ENCODE measurements at places on chromosomes 2 and 18.

DNA sequence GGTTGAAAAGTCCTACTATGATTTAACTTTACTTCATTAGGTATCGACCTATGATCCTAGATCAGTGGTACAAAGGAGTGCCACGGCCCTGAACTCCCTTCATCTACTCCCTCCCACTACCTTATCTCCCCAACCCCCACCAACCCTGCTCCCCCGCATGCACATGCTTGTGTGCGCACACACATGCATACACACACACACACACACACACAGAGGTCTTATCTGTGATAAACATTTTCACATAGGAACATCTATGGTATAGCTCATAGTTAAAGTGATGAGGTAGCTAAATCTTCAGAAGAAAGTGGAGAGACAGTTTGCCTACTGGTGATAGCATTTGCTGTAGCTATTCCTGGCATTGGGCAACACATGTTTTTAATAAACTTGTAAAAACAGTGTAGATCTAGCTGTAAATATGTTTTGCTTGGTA lies 471.3 kb downstream of the ZEB2 start:
- DNase-seq: no peak

DNA sequence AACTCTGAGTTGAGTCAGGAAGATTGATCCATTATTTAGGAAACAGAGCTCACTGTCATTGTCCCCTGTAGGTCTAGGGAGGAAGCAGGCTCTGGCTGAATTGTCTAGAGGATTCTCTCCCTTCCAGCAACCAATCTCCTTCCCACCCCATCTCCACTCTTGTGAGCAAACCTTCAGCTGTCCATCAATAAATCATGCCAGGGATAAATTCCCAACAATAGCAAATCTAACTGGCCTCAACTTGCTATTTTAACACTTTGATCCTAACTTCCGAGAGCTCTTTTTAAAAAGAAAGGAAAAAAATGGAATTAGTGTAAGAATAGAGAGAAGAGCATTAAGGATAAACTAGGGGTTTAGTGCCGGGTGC lies 53.5 kb downstream of the ATP8B1 start:
- no peak for DNase-seq

- DNase-seq: no peak
These were observed 66.4 kb downstream of the DCDC2C start for GRCh38 chr2:3769766-3770165.

- no peak for DNase-seq
These were observed 51.0 kb downstream of the WDR33 start for GRCh38 chr2:127759931-127760330.

GRCh38 chr18:75503615-75504014 lies 76.1 kb upstream of the SMIM21 start:
- DNase-seq: no peak

DNA sequence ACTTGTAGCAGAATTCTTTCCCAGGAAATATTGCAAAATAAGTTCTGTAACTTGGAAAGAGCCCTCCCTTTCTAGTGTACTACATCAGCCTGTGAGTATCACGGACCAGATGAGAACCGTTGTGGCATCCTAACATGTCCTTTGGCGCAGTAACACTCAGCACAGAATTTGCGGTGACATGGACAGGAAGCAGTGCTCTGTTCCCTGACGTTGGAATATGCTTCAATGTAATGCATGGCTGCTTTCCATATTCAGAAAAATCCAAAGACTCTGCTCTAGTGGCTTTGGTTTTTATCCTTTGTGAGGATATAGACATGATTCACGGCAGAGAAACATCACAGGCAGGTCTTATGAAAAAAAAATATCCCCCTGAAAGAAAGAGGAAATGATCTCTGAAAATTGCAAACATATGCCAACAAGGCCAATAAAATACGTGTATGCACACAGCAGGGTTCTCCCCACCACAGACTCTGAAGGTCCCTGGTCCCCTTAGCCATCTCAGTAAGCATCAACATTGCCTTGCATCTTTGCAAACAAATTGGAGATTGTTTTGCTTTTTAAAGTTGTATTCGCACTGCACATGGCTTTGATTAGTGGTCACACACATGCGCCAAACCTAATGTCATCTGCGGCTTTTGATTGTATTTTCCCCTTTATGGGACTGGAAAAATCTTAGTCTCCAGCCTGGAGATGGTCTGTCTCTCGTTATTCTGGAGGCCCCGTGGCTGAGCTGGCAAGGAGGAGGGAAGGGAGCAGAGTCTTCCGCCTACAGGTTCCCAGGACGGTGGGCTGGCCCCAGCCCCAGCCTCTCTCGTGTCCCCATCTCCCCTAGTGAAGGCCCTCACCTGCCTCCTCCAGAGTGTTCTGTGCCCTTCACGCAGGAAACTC lies 122.9 kb downstream of the COPS8 start:
- no peak for DNase-seq

GRCh38 chr18:52615943-52616342 lies 275.9 kb downstream of the DCC start:
- no peak for DNase-seq

- DNase-seq: no peak
These were observed 8.0 kb upstream of the SESTD1 start for GRCh38 chr2:179272406-179273192.

GRCh38 chr2:239714116-239714515 lies 311.0 kb downstream of the NDUFA10 start:
- no peak for DNase-seq

GRCh38 chr2:135985826-135986393 lies 484 bp upstream of the DARS1 start:
- no peak for DNase-seq

DNA sequence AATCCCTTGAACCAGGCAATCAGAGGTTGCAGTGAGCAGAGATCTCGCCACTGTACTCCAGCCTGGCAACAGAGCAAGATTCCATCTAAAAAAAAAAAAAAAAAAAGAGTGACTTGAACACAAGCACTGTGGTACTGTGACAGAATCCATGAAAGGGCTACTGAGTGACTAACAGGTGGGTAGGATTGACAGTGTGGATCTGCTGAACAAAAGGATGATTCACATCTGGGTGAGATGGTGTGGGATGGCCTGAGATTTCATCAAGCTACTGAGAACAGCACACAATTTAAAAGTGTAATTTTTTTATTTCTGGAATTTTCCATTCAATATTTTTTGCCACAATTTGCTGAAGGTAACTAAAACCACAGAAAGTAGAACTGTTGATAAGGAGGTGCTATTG lies 13.3 kb upstream of the SP3 start:
- DNase-seq: no peak

DNA sequence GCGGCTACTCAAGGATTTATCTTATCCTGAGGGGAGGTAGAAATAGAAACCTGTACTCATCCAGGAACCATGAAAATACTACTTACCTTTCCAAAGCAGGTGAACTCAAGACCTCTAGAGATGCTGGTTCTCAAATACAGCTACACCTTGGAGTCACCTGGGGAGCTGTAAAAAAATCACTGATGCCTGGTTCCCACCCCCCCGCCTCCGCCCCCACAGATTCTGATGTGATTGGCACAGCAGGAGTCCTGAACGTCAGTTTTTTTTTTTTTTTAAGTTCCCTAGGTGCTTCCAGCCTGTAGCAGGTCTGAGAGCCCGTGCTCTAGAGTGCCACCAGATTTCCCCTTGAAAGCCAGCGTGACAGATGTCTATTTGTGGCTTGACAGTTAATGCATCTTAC lies 113.6 kb downstream of the MRO start:
- peak; percentile 27 for DNase-seq

DNA sequence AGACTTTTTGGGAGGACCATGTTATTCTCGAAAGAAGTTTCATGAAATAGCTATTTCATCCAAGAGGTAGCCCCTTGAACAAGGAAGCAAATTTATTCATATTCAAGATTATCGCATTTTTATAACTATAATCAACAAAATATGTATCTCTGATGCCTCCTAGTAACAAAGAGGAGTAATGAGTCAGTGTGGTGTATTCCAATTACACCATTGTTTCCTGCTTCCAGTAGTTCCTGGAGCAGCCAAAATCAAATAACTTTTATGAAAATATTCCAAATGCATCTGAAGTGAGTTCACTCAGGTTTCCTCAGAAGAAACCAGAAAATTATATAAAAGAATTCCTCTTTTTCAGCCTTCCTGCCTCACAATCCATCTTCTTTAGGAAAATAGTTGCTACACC lies 43.0 kb downstream of the ANKRD36B start:
- DNase-seq: no peak

GRCh38 chr2:238358769-238359168 lies 38.5 kb downstream of the TRAF3IP1 start:
- DNase-seq: no peak

DNA sequence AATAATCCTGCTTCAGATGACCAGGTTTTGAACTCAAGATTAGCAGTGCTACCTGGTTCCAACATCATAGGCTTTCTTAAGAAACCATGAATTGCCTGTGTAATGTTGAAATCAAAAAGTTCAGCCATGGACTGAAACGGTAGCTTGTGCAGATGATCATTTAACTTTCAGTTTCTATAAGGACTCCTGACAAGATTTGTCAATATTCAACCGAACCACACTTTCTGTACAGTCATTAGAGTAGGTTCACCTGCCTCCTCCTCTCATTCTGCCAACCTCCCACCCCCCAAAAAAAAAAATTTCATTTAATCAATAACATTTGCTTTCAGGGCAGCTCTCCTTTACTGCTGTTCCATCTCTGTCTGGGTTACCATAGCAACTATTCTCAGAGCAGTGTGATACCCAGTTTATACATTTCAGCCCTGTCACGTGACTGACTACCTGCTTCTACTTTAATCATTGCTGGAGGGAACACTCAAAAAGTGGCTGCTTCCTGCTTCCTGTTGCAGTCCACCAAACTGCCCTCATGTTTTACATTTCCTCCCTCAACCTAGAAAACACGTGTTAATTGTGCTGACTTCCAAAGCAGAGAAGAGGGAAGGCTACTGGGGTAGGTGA lies 275.5 kb downstream of the SS18 start:
- no peak for DNase-seq

GRCh38 chr2:37934591-37935513 lies 9.8 kb downstream of the RMDN2 start:
- DNase-seq: no peak

GRCh38 chr2:70431716-70432347 lies 121.8 kb downstream of the TGFA start:
- no peak for DNase-seq

DNA sequence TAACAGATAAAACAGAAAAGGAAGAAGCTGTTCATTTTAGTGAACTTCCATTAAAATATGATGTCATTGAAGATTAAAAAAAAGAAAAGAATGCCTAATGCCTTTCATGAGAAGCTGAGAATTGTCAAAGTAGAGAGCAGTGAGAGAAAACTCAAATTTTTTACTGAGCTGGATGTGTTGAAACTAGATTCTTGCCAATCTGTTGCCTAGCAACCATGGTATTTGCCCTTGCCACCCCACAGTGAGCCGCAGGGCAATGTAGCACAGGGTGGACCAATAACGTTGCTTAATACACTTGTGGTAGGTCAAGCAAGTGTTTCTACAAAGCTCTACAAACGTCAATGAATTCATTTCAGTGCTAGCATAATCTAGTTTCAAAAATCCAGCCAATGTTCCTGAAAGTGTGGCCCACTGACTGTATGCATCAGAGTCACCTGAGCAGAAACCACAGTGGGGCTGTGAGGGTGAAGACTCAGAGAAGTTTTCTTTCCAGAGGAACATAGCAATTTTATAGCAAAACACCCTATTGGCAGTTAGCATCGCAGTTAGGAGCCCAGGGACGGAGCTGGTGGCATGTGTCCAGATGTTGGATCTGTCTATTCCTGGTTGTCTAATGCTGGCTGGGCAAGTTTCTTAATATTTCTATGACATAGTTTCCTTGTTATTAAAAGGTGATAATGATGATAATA lies 132.2 kb downstream of the DOCK10 start:
- DNase-seq: no peak

DNA sequence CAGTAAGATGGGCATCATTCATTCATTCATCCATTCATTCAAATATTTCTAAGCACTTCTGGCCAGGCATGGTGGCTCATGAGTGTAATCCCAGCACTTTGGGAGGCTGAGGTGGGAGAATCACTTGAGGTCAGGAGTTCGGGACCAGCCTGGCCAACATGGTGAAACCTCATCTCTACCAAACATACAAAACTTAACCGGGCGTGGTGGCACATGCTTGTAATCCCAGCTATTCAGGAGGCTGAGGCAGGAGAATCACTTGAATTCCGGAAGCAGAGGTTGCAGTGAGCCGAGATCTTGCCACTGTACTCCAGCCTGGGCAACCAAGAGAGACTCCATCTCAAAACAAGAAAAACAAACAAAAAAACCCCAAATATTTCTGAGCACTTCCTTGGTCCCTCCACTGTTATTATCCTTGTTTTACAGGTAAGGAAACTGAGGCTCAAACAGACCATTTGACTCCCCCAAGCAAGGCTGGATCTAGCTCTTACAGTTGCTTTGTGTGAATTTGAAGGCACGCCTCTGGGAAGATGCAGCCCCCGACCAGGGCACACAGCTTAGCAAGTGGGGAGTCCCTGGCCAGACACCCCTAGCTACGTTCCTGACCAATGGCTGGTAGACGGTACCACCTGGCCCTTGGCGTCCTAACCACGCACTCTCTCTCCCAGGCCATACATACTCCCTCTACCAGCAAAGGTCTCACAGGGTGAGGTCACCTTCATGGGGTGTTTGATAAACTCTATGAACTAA lies 50.6 kb upstream of the ODC1 start:
- DNase-seq: no peak

GRCh38 chr2:133484106-133484505 lies 84.2 kb downstream of the NCKAP5 start:
- no peak for DNase-seq

DNA sequence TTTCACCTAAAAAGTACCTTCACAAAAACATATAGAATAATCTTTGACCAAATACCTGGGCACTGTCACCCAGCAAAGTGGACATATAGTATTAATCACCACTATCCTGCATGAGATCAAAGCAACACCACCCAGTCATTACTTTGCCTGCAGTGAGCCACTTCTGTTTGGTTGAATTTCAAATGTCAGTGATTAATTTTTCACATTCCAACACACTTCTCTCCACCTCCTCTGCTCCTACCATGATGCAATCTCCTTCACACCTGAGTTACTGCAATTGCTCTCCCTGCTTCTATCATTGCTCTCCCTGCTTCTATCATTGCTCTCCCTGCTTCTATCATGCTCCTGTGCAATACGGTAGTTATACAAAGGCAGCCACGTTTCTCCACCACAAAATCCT lies 106.1 kb upstream of the NETO1 start:
- DNase-seq: no peak

DNA sequence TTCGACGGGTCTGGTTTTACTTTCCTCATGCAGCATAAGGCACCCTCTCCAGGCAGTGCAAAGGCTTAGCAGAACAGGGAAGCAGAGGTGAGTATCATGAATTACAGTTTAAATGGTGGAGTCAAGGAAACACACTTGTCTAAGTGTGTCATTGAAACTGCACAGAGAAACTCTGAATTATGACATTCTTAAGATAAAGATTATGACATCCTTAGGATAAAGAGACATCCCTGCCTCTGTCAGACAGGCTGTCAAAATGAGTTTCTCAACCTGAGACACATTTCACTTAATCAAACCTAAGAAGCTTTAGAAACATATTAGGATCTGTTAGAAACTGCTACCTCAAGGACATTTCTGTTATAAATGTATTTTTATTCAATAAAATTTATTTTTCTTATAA lies 113.2 kb downstream of the DHRS9 start:
- no peak for DNase-seq

GRCh38 chr2:199804831-199805230 lies 46.2 kb downstream of the FTCDNL1 start:
- no peak for DNase-seq

- no peak for DNase-seq
These were observed 37.0 kb upstream of the CASP8 start for GRCh38 chr2:201223089-201224073.

GRCh38 chr2:8528863-8529262 lies 153.0 kb upstream of the ID2 start:
- no peak for DNase-seq

- DNase-seq: no peak
These were observed 61.7 kb upstream of the ITGB6 start for GRCh38 chr2:160261732-160262131.

Data from NCI-H2107 (cell line).